ENCODE measurements at places on chromosomes 16 and 17.
A peak's percentile ranks its signal among the peaks of the same experiment; 100 is the strongest.

- peak; percentile 49 for DNase-seq
These were observed 119.4 kb downstream of the SOCS1 start for GRCh38 chr16:11136600-11136999.

GRCh38 chr17:8923762-8924161 lies 41.7 kb downstream of the PIK3R5 start:
- no peak for DNase-seq

- no peak for DNase-seq
These were observed 30.7 kb upstream of the FOXJ1 start for GRCh38 chr17:76171706-76172105.

DNA sequence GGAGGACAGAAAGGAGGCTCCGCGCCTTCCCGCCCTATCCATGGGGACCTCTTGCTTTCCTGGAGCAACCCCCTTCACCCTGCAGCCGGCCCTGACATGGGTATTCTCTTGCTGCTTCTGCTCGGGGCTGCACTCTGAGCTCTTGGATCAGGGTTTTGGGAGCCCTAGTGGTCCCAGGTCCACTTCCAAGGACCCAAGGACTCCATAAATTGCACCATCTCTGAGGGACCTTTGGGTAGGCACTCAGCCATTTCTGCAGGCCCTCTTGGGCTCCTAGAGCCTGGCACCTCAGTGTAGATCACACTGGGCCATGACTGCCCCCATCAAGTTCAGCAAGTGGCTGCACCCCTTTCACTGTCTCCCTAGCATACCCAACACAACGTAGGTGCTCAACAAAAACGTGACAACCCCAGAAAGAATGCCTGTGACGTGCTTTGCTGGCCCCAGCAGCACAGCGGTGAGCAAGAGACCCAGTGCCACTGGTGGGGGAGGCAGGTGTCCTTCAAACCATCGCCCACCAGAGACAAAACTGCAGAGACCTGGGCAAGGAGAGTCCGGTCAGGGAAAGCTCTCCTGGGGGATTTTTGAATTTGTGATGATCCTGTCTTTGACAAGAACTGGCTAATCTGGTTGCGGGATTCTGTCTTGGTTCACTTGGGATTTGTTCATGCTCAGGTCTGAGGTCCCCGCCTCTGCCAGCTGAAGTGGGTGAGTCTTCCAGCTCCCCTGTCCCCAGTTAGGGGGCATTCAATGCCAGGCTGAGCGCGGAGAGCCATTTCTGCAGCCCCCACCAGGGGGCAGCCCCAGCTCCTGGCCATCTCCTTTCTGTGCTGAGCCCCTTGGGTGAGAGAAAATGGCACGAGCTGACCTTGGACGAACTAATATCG lies 2.5 kb upstream of the RAB11FIP4 start:
- DNase-seq: no peak

GRCh38 chr16:67919622-67920221 lies 11.9 kb downstream of the CTRL start:
- no peak for DNase-seq

GRCh38 chr17:17567631-17568030 lies 23.9 kb downstream of the PEMT start:
- DNase-seq: no peak

DNA sequence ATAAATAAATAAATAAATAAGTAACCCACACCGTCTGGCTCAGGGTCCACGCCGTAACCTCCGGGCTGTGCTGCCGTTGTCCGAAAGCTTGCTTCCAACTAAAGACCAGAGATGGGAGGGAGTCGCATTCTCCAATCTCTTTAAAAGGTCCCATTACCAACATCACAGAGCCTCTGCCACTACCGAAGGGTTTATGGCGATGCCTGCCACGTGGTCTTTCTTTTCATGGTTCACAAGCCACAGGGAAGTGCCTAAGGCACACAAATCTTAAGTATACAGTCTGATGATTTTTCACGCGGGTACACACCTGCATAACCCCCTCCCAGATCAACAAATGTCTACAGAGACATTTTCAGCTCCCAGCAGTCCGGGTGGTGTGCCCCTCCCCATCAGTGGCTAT lies 1.4 kb downstream of the COTL1 start:
- no peak for DNase-seq

GRCh38 chr17:72977771-72978417 lies 114.6 kb downstream of the SLC39A11 start:
- no peak for DNase-seq

DNA sequence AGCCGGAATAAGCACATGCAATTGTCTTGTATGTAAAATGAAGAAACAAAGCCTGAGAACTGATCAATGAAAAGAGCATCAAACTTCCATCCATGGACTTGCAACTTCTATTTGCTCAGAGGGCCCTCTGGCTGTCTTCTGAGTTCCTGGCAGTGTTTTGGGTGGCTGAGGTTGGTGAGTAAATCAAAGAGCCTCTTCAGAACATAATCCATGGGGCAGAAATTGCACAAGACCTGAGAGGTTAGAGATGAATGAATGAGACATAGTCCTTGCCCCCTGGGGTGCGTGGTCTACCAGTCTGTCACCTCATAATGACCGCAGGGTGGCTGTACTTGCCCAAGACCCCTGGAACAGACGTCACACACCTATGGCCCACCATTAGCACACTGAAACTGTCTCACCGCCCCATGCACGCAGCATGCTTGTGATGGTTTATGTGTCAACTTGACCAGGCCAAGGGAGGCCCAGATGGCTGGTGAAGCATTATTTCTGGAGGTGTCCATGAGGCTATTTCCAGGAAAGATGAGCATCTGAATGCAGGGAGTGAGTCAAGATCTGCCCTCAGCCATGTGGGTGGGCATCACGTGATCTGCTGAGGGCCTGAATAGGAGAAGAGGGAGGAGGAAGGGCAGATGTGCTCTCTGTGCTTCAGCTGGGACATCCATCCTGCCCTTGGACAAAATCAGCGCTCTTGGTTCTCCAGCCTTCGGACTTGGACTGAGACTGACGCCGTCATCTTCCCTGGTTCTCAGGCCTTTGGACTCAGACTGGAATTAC lies 8.3 kb downstream of the PIK3R6 start:
- no peak for DNase-seq

- no peak for DNase-seq
These were observed 83.8 kb downstream of the CDH11 start for GRCh38 chr16:65038100-65038499.

- DNase-seq: no peak
These were observed 122.8 kb downstream of the SKAP1 start for GRCh38 chr17:48307255-48307654.

- DNase-seq: no peak
These were observed 36.1 kb downstream of the KCNJ2 start for GRCh38 chr17:70205401-70205800.

GRCh38 chr17:50737118-50737698 lies 17.8 kb downstream of the LUC7L3 start:
- DNase-seq: no peak

DNA sequence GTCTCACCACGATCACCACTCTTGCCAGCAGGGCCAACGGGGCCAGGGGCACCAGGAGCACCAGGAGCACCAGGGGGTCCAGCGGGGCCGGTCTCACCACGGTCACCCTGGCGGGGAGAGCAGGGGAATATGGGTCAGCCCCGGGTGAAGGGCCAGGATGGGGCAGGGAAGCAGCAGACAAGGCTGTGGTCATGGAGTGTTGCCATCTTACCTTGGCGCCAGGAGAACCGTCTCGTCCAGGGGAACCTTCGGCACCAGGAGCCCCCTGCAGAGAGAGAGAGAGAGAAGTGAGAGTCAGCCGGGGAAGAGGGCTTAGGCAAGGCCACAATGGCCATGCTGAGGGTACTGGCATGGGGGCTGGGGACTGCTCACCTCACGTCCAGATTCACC lies 12.9 kb downstream of the COL1A1 start:
- DNase-seq: no peak

DNA sequence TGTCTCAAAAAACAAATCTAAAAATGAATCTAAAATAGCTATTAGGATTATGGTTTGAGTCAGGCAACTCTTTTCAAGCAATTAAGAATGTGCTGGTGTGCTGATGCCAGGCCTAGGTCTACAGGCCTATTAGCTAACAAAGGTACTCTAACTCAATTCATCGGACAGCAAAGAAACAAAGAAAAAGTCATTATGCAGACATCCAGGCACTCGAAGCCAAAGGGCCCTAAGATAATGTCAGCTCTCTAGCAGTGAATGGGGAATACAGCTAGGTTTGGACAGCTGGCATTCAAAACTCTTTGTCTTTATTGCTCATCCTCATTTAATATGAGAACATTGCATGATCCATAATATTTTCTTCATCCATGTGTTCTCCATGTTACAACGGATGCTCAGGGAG lies 108.5 kb downstream of the TMEM114 start:
- no peak for DNase-seq

DNA sequence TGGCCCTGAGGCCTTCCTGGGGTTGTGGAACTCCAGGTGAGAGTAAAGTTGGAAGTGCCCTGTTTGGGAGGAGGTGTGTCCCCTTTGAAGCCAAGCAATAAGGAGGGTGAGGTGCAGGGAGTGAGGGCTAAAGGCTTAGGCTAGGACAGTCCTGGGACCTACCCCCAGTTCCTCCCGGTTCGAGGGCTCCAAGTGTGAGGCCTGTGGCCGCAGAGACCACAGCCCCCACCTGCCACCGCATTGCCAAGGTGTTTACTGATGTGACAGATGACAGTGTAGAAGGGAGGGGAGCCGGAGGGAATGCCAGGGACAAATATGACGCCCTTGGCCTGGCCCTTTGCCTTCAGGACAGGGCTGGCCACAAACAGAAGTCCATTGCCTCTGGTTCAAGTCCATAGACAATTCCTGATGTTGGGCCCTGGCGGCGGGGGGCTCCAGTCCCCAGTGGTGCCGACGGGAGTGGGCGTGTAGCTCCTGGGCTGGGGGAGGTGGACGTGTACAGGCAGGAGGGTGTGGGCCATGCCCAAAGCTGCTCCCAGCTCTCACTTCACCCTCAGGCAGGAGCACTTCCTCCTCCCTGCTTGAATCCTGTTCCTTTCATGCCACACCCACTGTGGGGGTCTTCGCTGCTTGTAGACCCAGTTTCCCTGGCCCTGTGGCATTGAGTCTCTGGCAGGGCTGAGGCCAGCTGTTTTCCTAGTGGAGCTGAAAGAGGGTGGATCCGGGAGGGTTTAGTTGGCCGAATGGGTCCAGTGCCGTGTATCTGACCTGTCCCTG lies 3.2 kb downstream of the ADORA2B start:
- DNase-seq: no peak

DNA sequence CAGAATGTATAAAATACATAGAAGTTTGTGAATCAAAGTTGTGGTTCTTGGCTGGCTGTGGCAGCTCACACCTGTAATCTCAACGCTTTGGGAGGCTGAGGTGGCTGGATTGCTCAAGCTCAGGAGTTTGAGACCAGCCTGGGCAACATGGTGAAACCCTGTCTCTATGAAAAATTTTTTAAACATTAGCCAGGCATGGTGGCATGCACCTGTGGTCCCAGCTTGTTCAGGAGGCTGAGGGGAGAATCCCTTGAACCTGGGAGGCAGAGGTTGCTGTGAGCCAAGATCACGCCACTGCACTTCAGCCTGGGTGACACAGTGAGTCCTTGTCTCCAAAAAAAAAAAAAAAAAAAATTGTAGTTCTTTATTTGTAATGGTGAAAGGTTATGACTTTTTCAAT lies 13.8 kb upstream of the APPBP2 start:
- DNase-seq: no peak

DNA sequence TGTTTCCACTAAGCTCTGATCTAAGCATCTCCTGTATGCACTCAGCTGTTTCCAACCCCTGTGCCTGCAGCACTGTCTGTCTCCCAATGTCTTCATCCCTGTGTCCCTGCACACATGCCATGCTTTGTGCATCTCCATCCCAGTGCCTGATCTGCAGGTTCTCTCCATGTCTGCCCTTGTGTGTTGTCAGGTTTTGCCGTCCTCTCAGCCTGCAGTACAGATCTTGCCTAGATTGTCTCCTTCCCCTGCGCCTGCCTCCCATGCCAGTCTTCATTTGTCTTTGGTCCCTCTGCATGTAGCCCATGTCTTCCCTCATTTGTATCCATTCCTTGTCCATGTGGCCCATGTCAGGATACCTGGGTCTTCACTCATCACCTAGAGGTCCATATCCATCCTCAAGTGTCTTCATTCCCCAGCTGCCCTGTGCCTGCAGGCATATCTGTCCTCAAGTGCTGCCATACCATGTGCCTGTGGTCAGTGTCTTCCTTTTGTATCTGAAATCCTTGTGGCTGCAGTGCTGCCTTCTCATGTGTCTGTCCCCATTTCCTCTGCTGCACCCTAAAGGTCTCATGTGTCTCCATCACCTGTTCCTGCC lies 71.5 kb downstream of the TNFRSF13B start:
- no peak for DNase-seq

DNA sequence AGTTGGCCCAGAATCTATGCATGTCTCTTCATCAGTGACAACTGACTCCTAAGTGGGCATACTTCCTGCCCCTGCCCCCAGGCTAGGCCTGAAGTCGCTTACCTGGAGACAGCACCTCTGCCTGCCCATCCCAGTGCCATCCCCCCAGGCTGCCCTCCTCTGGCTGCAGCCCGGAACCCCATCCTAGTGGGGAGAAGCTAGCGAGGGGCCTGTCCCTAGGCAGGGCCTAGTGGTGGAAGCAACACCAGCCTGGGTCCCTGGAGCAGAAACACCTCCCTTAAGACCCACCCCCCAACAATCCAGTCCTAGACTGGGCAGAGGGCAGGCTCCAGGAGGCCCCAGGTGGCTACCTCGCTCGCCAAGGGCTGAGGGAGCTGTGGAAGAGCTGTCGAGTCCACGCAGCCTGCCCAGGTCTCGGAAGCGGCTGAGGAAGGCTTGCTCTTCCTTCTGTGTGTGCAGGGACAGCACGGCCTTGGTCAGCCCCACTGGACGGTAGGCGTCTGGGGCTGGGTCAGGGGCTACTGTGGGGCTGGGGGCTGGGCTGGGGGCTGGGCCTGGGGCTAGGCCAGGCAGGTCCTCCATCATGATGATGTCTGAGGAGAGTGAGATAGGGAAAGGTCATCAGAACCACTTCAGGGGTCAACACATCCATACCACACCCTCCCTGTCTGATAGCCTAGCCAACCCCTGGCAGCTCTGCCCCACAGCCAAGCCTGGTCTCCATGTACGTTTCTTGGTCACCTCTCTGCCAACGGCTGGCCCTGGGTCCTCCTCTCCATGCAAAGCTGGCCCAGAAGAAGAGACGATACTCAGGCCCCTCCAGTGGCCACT lies 7.6 kb downstream of the PER1 start:
- no peak for DNase-seq
